ENCODE measurements at places on chromosomes 5 and 9.

GRCh38 chr5:51091816-51092215 is 291.4 kb upstream of the ISL1 start:
- no peak for DNase-seq

DNA sequence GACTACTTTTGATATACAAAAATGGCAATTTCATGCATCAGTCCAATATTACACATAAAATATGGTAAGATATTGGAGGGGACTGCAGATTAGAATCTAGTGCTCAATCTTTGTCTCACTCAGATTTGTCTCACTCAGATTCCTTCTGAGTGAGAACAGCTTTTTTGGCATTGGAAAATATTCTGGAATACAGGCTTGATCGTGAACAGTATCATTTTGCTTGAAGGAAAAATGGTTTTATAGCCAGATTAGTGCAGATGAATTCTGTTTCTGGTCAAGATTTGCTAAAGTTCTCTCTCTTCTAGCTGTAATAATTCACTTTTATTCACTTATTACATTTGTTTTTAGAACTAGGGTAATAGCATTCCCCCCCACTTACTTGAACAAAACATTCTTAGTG is 51.2 kb downstream of the MAN2A1 start:
- no peak for DNase-seq

- no peak for DNase-seq
These were observed 650.0 kb upstream of the SGCD start for GRCh38 chr5:155676967-155677366.

GRCh38 chr9:101117161-101117560 is 88.6 kb downstream of the PLPPR1 start:
- no peak for DNase-seq

DNA sequence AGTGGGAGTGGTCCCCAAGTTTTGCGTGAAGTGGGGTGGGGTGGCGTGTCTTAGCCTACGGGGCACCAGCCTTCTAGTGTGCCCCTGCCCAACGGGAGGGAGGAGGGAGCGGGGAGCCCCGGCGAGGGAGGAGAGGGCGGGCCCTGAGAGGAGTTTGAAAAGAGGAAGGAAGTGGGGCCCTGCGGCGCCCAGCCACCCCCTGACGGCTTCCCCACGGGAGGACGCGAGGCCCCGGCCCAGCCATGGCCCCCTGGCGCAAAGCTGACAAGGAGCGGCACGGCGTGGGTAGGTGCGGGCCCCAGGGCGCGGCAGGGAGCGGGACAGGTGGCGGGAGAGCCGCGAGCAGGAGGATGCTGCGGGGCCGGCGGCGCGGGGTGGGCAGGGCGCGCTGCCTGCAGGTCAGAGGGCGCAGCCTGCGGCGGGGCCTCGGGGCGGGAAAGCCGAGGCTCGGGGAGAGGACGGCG is at the start of gene DOCK2:
Gene DOCK2 (plus strand): TSS at position 191 of the 464 bp plus-strand sequence. CDS start 52 bp downstream, at position 243.
- DNase-seq = peak; percentile 54

- DNase-seq = no peak
These were observed 18.9 kb upstream of the MLANA start for GRCh38 chr9:5871785-5872184.

DNA sequence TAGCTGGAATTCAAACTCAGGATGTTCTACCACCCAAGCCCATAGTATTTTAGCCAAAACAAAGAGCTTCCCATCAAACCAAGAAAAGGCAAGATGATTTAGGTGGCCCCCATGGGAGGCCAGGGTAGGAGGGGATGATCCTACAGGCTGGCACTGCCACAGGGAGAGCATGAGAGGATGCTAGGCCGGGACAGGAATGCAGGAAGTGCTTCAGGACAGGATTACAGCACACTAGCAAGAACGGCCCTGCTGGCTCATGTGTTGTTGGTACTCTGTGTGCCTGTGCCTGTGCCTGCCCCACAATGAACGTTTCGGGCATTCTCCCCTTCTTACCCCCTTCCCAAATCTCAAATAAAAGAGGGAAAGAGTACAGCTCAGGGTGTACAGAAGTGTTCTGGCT is 110.7 kb upstream of the TRIM32 start:
- no peak for DNase-seq

DNA sequence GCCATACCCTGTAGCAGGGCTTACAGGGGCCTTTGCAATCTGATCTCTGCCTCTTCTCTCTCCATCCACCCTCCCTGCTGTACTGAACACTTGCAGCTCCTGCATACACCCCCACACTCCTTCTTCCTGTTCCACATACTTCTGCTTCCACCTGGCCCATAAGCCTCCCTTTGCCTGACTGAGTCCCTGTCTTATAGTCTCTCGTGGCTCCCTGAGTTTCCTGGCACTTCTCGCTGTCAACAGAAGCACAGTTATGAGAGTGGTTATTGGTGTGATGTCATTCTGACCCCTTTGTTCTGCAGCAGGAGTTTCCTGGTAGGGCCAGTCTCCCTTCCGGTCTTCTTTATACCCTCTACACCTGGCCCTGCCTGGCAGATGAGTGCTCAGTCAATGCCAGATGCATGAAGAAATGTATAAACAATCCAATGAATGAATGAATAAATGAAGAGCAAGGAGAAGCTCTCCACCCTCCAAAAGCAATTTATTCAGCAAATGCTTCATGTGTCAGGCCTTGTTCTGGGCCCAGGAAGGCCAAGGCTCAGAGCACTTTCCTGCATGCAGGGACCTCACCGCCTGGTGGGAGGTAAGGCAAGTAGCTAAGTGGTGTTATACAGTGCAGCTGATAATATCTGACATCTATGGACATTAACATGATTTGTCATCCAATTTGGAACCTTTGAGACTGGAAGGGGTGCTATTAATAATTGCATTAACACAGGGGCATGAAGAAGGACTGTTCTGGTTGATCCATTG is 20.5 kb upstream of the CSF1R start:
- DNase-seq = no peak

GRCh38 chr5:65914641-65915196 is 11.7 kb upstream of the ERBIN start:
- no peak for DNase-seq

GRCh38 chr9:34440017-34440416 is 18.4 kb downstream of the FAM219A start:
- no peak for DNase-seq

DNA sequence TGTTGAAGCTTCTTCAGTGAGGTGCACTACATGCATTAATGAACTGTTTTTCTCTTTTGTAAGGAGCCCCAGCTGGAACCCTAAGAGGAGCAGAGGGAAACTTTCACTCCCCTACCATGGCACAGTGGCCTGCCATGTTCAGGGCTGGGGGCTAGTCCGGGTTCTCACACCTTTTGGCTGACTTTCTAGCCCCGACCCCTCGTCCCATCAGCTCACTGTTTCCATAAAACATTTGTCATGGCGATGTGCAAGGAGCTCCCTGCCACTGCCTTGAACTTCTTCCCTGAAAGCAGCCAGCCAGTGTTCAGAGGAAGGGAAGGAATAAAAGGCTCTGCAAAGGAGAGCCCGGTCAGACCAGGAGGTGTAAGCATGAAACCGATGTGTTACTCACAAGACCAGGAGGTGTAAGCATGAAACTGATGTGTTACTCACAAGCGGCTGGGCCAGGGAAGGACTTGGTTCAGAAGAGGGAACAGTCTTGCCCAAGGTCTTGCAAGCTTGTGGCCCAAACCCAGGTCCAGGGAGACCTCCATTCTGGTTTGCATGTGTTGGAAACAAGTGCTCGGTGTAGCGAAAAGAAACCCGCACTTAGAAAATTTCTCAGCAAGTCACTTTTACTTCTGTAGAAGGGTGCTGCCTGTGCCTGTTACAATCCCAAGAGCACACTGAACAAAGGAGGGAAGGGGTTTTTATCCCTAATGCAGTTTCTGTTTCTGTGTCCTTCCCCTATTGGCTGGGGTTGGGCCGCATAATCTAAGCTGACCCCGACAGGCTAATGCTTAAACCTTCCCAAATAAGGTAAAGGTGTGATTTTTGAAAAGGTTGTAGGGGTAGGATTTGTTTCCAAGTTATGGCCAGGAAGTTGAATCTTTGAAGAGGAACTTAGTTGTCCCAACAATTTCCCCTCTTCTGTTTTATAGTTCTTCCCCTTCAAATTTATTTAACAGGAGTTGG is 3.4 kb upstream of the ABO start:
- DNase-seq = no peak

DNA sequence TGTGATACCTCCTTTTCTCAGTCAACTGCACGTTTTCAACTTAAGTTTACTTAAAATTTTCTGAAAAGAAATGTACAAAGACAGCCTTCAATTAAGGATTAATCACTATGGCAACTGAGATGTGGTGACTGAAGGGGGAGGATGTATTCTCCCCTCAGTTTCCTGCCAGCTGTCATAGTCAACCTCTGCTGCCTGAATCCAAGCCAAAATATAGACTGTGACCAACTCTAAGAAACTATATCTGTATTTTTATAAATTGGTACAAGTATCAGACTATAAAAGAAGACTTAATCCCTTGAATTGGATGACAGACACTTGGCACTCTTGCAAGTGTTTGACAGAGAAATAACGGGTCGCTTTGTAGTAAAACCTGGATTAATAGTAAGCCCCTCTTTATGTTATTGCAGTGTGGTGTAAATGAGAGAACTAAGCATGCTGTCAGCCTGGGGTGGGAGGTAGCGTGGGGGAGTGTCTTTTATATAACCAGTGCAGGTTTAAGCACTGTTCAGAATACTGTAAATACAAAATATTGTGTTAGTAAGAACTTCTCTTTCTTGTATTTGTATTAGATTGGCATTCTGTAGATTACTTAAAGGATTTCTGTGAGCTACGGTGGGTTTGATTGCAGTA is 106.4 kb downstream of the ERCC6L2 start:
- peak; percentile 20 for DNase-seq

- DNase-seq = no peak
These were observed 91.3 kb downstream of the PRRT1B start for GRCh38 chr9:131636593-131636992.

DNA sequence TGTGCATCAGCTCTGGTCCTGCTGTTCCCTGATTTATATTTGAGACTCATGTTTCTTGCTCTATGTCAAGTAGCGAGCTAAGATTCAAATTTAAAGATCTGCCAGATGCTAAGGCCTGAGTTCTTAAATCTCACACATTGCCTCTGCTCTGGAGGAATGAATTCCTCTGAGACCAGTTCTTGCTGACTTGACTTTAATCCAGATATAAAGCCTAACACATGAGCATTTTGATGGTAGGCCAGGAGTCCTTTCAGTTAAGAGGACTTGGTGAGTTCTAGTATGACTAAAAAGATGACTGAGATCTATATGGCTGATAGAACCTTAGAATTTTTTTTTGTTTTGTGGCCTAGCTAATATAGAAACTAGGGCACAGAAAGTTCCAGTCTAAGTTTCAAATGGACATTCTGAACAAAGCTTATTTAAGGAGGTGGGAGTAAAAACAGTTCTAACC is 1.3 kb upstream of the INIP start:
- no peak for DNase-seq

DNA sequence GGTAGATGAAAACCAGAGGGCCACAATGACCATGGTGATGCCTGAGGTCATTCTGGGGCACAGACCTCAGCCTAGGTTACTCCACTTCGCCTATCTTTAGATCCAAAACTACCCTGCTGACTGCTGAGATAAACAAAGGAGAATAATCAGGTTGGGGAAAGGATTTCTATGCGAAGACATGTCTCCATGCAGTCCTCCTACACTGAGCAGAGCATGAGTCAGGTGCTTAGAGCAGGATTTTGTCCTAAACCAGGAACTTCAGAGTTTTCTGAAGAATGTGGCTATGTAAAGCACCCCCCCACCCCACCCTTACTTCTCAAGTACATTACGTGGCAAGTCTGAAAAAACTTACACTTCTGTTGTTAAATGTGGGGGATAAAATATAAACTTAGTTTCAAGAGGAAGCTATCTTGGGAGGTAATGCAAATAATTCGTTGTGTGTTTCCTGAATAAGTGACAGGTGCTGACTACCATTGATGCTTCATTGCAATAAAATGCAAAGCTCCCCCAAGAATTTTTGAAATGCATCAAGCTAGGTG is 19.4 kb downstream of the PDCD1LG2 start:
- DNase-seq = no peak

DNA sequence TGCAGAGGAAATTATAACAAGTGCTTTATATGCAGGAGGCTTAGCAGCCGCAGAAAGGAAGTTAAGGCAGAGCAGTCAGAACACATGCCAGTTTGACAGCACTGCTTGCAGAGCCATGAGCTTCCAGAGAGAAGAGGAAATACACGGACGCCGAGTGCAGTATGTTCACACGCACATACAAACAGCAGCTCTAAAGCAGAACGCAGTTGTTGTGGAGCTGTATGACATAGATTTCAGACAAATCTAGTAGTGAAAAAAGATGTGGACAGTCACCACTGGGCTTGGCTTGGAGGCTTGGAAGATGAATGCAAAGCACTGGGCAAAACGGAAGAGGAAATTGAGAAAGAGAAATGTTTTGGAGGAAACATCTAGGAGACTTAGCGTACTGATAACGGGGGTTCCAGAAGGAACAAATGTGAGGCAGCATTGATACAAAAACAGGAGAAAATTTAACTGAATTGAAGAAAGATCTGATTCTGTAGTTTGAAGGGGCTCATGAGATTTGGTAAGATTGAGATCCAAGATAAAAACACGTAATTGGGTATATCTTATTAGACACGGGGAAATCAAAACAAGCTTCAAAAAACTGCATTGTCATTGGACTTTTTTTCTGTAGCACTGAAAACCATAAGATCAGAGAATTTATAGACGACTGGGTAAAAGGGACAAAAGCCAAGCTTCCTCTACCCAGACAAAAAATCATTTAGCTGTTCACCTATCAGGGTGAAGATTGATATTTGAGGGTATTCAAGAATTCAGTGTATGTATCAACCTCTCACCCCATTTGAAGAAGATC is 19.6 kb upstream of the ROPN1L start:
- DNase-seq = no peak

DNA sequence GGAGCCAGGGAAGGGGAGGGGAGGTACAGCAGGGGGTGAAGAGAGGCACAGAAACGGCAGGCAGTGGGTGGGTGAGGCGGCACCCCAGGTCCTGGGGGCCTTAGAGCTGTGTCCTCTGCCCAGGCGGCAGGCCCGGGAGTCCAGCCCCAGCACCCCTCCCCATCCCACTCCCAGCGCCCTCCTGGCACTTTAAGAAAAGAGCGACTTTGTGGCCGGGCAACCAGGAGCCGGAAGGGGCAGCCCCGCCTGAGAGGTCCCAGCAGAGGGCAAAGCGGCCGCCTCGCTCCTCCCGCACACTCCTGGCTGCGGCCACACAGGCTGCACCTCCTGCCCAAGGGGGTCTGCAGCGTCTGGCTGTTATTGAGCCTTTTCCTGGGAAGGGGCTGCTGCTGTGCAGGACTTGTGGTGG is 42.6 kb downstream of the NACC2 start:
- no peak for DNase-seq

- DNase-seq = no peak
These were observed 177.1 kb downstream of the NR3C1 start for GRCh38 chr5:143226361-143226760.

- DNase-seq = no peak
These were observed 34.9 kb downstream of the SLC28A3 start for GRCh38 chr9:84305497-84306131.

DNA sequence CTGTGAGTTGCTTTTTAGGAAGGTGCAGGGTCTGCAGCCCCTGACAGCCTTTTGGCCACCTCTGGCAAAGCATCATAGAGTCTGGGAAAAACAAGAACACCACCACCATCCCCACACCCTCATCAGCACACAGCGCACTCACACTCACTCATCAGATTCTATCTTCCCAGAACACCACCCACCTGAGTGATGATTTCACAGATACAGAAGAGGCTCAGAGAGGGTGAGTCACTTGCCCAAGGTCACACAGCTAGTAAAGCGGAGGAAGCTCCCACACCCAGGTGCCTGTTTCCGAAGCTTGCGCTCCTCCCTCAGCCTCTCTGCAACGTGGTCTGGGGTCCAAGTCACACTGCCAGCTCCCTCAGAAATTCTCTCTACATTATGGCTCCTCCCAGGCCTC is 41.8 kb upstream of the HRH2 start:
- no peak for DNase-seq

Data from effector memory CD8-positive, alpha-beta T cell (primary cell).